NCI-H2081 treated with DMSO at 0.1 percent for 48 hours (cell line): ENCODE measurements at places on chromosomes 5 and 9.

DNA sequence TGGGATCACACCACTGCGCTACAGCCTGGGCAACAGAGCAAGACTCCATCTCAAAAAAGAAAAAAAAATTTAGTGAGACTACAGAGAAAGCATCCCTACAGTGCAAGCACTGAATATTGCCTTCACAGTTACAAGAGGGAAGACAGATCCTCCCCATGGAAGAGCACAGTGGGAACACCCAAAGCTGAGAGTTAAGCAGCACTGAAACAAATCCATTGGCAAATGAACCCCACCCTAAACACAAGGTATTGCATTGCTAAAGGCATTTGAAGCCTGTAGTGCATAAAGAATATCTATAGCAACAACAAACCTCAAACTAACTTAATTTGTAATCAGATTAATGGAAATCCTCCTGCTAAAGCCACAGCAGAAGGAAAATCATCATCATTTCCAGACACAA, 27.1 kb downstream of the HTR1A start:
- DNase-seq = no peak

GRCh38 chr9:105363837-105364236, 84.0 kb upstream of the FSD1L start:
- no peak for DNase-seq

GRCh38 chr5:174384509-174384947, 339.0 kb downstream of the NSG2 start:
- no peak for DNase-seq

- DNase-seq = no peak
Measured at GRCh38 chr5:159632866-159633265, 283.4 kb upstream of the ADRA1B start.

DNA sequence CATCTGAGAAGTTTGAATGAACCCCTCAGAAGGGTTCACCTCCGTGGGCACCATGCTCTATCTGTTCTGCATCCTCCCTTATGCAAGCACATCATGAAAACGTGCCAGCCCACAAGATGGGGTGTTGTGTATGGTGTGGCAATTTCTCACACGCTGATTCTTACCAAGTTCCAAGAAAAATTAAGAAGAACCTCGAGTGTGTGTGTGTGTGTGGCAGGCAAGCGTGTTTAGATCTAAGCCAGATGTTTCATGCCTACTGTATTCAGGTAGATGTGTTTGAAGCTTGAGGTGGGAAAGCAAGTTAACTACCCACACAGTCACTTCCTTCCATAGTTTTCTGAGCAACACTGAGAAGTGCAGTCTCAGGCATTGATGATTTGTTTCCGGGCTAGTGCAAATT, 77.7 kb upstream of the GNA14 start:
- no peak for DNase-seq

DNA sequence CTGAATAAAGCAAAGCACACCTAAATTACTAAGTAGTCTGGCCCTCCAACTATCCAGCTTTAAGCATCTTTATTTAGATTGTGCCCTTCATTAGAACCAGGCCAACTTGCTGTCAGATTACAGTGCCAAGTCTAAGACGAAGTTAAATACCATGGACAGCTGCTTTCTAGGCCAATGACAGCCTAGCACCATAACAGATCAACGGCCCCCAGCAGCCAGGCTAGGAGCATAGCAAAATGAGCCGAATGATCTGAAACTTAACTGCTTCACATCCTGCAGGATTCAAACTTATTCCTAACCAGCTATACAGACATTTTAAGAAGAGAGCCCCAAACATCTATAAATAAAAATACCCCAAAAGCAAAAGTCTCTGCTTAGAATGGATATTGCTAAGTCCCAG, 6.8 kb downstream of the SLC24A2 start:
- no peak for DNase-seq

GRCh38 chr5:178385496-178385890, 152.9 kb upstream of the PHYKPL start:
- DNase-seq = no peak

DNA sequence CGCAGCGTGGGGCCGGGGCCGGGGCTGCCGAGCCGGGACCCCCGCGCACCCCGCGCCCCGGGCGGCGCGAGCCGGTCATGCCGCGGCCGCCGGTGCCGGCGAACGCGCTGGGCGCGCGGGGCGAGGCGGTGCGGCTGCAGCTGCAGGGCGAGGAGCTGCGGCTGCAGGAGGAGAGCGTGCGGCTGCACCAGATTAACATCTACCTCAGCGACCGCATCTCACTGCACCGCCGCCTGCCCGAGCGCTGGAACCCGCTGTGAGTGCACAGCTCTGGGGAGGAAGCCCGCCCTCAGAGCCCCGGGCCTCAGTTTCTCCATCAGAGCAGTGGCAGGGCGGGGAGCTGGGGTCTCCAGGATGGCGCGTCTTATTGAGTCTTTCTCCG, 335 bp downstream of the GALNT12 start:
- DNase-seq = no peak

GRCh38 chr9:128160603-128160987, 530 bp downstream of the BBLN start:
- DNase-seq = no peak

DNA sequence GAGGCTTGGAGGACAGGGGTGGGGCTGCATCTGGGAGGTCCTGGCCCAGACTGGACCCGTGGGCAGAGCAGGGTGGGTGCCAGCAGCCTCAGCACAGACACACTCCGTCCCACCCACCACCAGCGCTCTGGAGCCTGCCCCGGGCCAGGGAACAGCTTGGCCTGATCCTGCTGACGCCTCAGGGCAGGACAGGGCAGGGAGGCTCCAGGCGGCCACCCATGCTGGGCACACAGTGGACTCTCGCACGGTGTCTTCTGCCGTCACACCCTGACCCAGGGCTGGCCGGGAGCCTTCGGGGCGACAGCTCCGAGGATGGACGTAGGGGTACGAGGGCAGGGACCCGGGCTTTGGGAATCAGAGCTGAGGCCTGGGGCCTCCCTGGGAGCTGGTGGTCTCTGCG, 8.2 kb upstream of the PTGDS start:
- no peak for DNase-seq

GRCh38 chr9:77152289-77152688, 25.0 kb upstream of the VPS13A start:
- no peak for DNase-seq

GRCh38 chr5:52708463-52708862, 79.3 kb upstream of the ITGA1 start:
- DNase-seq = no peak

DNA sequence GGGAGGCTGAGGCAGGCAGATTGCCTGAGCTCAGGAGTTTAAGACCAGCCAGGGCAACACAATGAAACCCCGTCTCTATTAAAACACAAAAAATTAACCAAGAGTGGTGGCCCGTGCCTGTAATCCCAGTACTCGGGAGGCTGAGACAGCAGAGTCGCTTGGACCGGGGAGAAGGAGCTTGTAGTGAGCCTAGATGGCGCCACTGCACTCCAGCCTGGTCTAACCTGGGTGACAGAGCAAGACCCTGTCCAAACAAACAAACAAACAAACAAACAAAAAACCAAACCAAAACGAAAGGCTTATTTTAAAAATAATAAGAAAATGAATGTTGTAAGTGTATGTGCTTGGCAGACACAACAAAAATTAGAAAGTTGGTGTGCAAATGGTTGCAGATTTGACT, 536.3 kb upstream of the PTPRD start:
- no peak for DNase-seq

DNA sequence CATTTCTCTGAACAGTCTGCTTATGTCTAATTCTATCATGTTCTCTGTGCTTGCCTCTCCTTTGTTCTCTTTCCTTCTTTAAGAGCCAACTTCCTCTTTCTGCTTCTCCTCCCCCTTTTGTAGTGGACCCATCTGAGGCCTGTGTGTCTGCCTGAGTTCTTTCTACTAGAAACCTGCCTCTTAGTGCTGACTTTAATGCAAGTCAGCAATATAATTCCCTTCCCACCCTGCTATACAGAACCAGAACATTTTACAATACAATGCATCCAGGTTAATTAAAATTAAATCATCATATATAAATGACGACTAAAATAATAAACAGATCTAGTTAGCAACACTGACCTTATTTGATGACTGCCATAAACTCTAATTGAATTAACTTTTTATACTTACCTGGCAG, 82.6 kb upstream of the GAS1 start:
- no peak for DNase-seq

DNA sequence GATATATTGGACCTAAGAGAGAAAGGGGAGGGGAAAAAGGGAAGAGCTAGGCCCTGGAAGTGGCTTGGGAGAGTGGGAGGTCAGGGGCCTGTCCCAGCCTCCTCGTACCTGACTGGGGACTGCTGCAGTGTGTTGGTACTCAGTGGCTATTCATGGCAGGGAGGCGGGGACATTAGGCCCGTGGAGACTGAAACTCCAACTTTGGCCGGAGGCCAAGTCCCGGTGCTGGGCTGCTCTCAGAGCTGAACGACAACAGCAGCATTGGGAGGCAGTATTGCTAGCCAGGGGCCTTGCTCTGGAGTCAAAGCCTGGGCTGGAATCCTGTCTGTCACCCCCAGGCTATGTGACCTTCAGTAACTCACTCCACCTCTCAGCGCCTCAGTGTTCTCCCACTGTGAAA, 37.8 kb downstream of the NEURL1B start:
- DNase-seq = no peak

DNA sequence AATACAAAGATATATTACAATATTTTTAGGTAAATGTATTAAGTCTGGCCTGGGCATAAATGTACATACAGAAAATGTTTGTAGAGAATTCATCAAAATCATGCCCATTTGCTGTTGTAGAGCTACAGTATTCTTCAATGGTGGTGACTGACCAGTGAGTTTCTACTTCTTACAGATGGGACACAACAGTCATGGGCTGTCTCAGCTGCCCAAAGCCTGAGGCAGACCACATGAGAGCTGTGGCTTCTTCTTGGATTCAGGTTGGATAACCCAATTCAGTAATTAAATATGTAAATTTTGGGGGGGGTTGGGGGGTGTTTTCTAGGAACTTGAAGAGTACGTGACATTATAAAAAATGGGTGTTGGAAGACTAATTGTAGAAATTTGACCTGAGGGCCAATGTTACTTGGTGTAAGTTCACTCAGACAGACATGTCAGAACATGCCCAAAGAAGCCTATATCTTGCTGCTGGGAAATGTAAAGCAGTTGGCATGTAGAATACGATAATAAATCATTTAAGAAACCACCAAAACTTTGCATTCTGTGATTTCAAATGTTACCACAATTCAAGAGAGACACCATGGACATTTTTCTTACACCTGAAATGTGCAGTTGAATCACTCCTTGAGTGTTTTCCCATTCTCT, 17.9 kb downstream of the STARD4 start:
- no peak for DNase-seq

GRCh38 chr5:74095871-74096270, 469.9 kb downstream of the ARHGEF28 start:
- DNase-seq = no peak

DNA sequence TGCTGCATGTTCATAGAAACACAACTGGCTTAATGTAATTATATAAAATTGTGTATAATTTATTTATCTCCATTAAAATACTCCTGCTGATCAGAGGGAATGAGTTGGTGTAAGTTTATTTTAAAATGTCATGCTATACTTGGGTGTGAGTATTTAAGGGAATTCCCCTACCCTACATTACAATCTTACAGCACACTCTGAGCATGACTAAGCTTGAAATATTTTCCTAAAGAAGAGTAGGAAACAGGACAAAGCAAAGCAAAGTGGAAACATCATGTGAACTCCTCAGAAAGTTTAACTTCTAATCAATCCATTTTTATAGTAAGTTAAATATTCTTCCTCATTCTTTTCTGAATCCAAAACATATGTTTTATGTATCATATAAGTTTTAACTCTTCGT, 1271.3 kb downstream of the EFNA5 start:
- DNase-seq = no peak

DNA sequence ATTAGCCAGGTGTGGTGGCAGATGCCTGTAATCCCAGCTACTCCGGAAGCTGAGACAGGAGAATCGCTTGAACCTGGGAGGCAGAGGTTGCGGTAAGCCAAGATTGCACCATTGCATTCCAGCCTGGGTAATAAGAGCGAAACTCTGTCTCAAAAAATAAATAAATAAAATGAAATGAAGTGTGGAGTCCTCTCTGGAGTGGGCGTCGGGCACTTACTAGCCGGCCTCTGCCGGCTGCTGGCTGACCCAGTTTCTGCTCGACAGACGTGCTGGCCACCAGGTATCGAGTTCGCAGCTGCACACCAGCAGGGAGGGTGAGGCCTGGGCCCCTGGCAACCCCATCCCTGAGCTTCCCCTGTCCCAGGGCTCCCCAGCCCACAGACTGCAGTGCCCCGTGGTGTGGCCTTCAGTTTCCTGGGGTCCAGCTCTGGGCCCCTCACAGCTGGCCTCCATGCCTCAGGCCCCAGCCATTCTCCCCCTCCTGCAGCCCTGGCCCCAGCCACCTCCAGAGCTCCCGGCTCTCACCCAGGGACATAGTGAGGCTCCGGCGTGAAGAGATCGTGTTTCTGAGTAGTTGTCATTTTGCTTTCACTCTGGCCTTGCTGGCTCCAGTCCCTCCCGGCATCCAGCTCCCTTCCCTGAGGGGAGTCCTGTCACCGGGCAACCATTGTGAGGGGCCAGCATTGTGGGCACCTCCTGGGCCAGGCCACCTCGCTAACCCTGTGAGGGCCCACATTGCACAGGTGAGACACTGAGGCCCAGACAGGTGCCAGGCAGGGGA, 3.8 kb upstream of the STPG3 start:
- DNase-seq = no peak

GRCh38 chr5:134439210-134439654, 27.6 kb upstream of the CDKN2AIPNL start:
- no peak for DNase-seq

- DNase-seq = no peak
Measured at GRCh38 chr5:179337796-179338676, 7.2 kb downstream of the ADAMTS2 start.

DNA sequence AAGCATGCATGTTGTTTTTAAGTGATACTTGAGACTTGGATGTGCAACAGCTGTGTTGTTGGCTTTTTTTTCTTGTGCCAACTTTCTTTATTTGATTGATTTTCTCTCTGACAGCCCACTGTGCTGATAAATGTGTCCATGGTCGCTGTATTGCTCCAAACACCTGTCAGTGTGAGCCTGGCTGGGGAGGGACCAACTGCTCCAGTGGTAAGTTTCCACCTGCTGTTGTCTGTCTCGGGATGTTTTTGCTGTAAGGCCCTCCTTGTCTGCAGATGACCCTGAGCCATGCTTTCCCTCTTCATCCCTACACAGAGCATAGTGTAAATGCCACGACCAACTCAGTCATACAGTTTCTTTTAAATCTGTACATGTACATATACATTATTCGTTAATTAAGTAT, 79.2 kb downstream of the MEGF10 start:
- no peak for DNase-seq

- DNase-seq = no peak
Measured at GRCh38 chr5:109900461-109900860, 210.7 kb downstream of the MAN2A1 start.

- no peak for DNase-seq
Measured at GRCh38 chr9:133063500-133064231, 1.9 kb downstream of the CEL start.

DNA sequence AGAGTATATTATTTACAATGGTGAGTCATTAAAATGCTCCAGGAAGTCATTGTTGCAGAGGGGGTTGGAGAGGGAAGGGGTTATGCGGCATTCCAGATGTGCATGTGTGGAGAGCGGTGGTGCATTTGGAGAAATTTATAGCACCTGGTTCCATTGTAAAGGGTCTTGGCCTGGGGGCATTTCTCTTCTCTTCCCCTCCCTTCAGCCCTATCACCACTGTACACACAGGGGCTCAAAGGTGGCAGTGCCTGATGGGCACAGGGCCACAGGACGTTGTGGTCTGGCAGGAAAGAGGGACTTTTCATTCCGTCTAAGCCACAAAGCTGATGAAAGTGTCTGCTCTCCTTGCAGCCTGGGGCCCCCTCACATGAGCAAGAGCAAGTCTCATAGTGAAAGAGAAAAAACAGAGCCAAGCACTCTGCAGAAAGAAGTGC, 442.4 kb upstream of the ZNF462 start:
- no peak for DNase-seq

GRCh38 chr5:120546922-120547321, 82.8 kb downstream of the PRR16 start:
- no peak for DNase-seq
